ENCODE measurements at places on chromosomes 4 and X. TPM values are rescaled to one million over a fixed set of nuclear protein-coding genes. Genes with fewer than 3 reads are reported as not detected.
A peak's percentile ranks its signal among the peaks of the same experiment; 100 is the strongest.

DNA sequence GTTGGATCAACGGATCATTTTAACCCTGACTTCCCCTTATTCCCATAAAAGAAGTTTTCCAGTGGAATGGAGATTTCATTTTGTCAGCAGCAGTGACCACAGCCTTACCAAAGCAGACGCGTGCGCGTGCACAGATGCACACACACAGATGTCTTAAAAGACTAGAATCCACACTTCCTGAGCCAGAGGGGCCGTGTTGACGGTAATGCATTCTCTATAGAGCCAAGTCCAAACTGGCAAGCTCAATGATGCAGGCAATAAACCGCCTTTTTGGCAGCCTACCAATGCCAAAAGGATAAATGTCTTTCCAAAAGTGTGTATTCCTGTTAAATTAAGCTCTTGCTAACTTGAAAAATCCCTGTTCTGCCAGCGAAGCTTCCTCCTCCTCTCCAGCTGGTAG lies 18.8 kb upstream of the CLDN34 start:
- H3K4me1 ChIP-seq = no peaks in the 10 kb centered on the region
- no peaks in the 10 kb centered on the region for H3K36me3 ChIP-seq
- no peak overlapping the region for H3K27ac ChIP-seq

DNA sequence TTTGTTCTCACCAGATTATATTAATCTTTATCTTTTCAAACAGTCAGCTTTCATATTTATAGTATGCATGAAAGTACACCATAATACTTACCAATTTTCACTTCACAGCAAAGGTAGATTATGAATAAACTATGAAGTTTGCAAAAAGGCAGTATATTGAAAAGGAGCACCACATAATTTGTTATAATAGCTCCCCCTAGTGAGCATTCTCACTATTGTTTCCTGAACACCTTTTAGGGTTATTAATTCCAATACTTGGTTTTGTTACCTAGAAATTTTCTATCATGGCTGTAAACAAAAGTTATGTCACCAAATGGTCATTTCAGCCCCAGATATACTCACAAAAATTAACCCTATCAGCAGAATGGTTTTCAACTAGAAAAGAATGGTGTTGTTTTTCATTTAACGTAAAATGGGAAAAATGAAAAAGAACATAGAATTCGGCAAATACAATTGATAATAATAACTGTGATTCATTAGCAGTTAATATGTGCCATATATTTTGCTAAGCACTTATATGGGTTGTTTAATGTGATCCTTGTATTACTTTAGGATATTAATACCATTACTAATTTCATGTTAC lies 30.2 kb upstream of the NKX6-1 start:
- peaks cover 12% of the 10 kb centered on the region for H3K4me1 ChIP-seq
- H3K36me3 ChIP-seq = no peaks in the 10 kb centered on the region
- H3K27me3 ChIP-seq = no peaks in the 10 kb centered on the region
- H3K27ac ChIP-seq = no peak overlapping the region
- peak; percentile 38 for DNase-seq

- no peak for DNase-seq
- no peak overlapping the region for H3K4me3 ChIP-seq
- no peak overlapping the region for H3K27ac ChIP-seq
- no peaks in the 10 kb centered on the region for H3K4me1 ChIP-seq
- H3K36me3 ChIP-seq = peaks cover 95% of the 10 kb centered on the region
- no peaks in the 10 kb centered on the region for H3K27me3 ChIP-seq
These were observed 16.3 kb downstream of the TAF9B start for GRCh38 chrX:78123190-78123589.

Gene VCX3B
- not detected for total RNA-seq

- no peak overlapping the region for H3K27ac ChIP-seq
- H3K4me1 ChIP-seq = no peaks in the 10 kb centered on the region
- no peak overlapping the region for H3K4me3 ChIP-seq
- H3K36me3 ChIP-seq = no peaks in the 10 kb centered on the region
- DNase-seq = no peak
These were observed 50.9 kb downstream of the CEP44 start for GRCh38 chr4:174334628-174335027.

DNA sequence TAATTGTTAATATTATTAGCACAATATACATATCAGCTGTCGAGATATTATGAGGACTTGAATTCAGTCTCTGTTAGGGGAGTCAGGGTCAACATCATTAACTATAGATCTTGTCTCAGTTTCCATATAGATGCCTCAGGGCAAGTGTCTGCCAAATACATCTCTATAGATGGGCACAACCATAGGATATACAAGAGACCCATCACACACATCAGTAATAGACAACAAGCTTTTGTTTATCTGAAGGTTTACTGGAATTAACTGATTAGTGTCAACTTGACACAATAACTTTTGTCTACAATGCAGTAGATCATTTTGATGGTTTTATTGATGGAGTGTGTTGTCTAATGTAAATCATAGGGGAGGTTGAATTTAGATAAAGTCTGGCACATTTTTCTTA lies 37.1 kb upstream of the PHOX2B start:
- H3K27ac ChIP-seq = no peak overlapping the region
- H3K27me3 ChIP-seq = peaks cover 25% of the 10 kb centered on the region
- no peaks in the 10 kb centered on the region for H3K4me1 ChIP-seq
- no peak overlapping the region for H3K4me3 ChIP-seq
- DNase-seq = no peak

GRCh38 chr4:112060212-112060611 lies 85.0 kb upstream of the FAM241A start:
- no peaks in the 10 kb centered on the region for H3K27me3 ChIP-seq
- no peaks in the 10 kb centered on the region for H3K36me3 ChIP-seq
- H3K4me1 ChIP-seq = no peaks in the 10 kb centered on the region
- H3K27ac ChIP-seq = no peak overlapping the region
- H3K4me3 ChIP-seq = no peak overlapping the region

Gene SLC4A4
- total RNA-seq = 0.87 TPM

GRCh38 chr4:16205298-16206164 lies 20.7 kb downstream of the TAPT1 start:
- peak overlapping the region; percentile 19 for H3K27ac ChIP-seq
- H3K4me1 ChIP-seq = peaks cover 35% of the 10 kb centered on the region
- peak; percentile 61 for DNase-seq
- no peaks in the 10 kb centered on the region for H3K27me3 ChIP-seq
- H3K4me3 ChIP-seq = no peak overlapping the region
- no peaks in the 10 kb centered on the region for H3K36me3 ChIP-seq

Gene FBXW7
- 33.5 TPM for total RNA-seq

Gene CCDC158
- not detected for total RNA-seq

DNA sequence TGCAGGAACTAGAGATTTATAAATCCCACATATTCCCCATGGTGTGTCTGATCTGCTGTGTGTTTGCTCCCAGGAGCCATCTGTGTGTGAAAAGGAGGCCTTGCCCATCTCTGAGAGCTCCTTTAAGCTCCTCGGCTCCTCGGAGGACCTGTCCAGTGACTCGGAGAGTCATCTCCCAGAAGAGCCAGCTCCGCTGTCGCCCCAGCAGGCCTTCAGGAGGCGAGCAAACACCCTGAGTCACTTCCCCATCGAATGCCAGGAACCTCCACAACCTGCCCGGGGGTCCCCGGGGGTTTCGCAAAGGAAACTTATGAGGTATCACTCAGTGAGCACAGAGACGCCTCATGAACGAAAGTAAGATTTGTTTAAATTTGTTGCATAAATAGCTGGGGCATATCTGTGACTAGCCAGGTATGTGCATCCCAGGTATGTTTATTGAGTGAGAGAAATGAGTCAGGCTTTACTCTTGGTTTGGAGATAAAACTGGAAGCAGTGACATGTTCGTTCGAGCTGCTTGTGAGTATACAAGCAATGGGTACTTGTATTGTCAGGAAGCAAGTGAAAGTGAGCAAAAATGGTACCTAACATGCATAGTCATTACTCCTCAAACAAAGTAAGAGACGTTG lies 89.5 kb downstream of the PTTG2 start:
- H3K4me1 ChIP-seq = peaks cover 7% of the 10 kb centered on the region
- no peaks in the 10 kb centered on the region for H3K36me3 ChIP-seq
- H3K27ac ChIP-seq = no peak overlapping the region
- no peak for DNase-seq
- no peaks in the 10 kb centered on the region for H3K27me3 ChIP-seq

DNA sequence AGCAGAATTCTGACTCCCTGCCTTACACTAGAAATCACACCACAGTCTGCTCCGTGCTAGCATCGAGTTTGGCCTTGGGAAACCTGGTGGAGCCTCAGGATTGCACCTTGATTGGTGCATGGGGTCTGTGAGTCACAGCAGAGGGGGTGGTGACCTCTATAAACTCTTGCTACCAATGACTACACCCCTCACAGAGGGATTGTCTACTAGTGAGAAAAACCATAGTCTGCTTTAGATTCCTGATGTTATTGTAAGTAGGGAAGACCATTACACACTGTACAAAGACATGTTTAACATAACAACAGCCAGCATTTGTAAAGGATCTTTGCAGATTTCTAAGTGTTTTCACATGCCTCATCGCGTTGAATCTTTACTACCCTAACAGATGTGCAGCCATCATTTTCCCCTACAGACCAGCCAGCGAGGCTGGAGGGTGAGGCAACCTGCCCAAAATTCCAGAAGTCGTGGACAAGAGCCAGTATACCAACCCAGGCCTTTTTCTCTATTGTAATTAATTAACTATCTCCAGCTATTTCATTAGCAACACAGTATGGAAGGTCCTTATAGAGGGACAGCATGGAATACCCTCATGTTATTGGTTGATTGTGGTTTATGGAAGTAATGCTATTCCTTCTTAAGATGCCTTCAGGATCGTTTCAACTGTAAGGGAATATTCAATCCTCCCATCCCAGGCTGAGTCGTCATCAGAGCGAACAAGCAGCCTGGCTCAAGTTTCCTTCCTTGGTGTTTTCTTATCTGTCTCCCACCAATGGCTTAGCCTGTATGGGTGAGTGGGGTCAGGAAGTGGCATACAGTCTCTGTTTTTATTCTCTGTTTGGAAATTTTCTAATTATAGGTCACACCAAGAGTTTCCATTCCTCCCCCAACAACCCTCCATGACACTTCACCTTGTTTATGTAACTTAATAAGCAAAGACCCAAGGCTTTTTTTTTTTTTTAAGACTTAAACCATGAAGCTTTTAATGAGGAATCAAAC lies 55.9 kb upstream of the KDR start:
- no peak overlapping the region for H3K27ac ChIP-seq
- H3K36me3 ChIP-seq = no peaks in the 10 kb centered on the region
- no peaks in the 10 kb centered on the region for H3K27me3 ChIP-seq

- no peak overlapping the region for H3K27ac ChIP-seq
- H3K4me1 ChIP-seq = no peaks in the 10 kb centered on the region
- H3K4me3 ChIP-seq = no peak overlapping the region
These were observed 26.4 kb upstream of the LRCH2 start for GRCh38 chrX:115260330-115260729.

Gene DCX
- total RNA-seq = not detected

Gene ZIC3
- total RNA-seq = 12.3 TPM

DNA sequence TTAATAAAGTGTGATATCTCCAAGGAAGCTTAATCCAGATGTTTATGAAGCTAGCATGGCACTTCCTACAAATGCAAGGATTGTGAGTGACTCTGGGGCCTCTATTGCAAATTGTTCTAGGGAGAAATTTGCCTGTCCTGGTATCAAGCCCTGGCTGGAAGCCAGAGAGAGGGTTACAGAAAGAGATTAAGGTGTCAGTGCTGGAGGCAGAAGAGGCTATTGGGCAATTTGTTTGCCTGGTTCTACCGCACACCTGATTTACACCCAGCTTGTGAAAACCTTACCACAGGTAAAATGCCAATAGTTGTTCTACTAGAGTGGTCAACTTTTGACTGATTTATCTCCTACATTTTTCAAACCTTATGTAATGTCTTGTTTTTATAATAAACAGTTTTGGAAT lies 186.7 kb upstream of the FAT1 start:
- H3K27me3 ChIP-seq = no peaks in the 10 kb centered on the region
- H3K27ac ChIP-seq = no peak overlapping the region
- no peak overlapping the region for H3K4me3 ChIP-seq
- H3K4me1 ChIP-seq = no peaks in the 10 kb centered on the region
- no peak for DNase-seq
- H3K36me3 ChIP-seq = no peaks in the 10 kb centered on the region

DNA sequence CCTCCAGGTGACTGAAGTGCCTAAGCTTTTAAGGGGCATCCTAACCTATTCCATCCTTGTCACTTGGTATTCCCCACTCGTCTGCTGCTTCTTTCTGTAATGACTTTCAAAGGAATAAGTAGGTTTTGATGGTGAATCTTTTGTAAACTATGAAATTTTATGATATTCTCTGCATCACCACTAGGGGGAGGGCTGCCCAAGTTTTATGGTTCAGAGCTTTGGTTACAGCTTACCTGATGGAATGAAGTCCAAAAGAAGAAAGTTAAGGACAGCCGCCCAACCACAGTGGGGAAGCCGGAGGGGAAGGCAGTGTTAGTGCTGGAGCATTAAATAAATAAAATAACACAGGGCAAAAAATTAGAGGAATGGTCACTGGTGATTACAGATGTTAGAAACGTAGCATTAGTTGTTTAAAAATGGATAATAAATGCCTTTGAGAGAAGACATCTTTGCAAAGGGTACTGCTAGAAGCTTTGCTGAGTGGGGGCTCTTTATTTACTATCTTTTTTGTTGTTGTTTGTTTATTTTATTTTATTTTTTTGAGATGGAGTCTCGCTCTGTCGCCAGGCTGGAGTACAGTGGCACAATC lies 204.9 kb downstream of the GBA3 start:
- H3K27ac ChIP-seq = no peak overlapping the region
- H3K27me3 ChIP-seq = no peaks in the 10 kb centered on the region
- no peaks in the 10 kb centered on the region for H3K4me1 ChIP-seq
- H3K36me3 ChIP-seq = no peaks in the 10 kb centered on the region
- peak; percentile 28 for DNase-seq
- no peak overlapping the region for H3K4me3 ChIP-seq

- no peaks in the 10 kb centered on the region for H3K4me1 ChIP-seq
- H3K4me3 ChIP-seq = no peak overlapping the region
- no peak for DNase-seq
- no peak overlapping the region for H3K27ac ChIP-seq
- peaks cover 56% of the 10 kb centered on the region for H3K27me3 ChIP-seq
These were observed 32.7 kb downstream of the ACE2 start for GRCh38 chrX:15567886-15568616.

DNA sequence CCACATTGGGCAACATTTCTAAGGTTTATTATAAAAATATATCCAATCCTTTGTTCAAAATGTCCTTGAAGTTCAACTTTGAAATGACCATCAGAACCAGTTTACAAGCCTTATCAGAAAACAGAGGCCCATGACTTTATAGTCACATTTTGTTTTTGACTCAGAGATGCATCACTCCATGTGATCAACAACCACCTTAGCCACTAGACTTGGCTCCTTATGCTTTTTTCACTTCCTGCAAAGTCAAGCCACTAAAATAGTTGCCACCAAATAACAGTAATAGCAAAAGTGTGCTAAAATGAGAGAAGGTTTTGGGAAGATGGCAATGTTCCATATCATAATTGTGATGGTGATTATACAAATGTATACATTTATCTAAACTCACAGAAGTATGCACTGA lies 181.7 kb downstream of the MAML3 start:
- H3K4me1 ChIP-seq = no peaks in the 10 kb centered on the region
- H3K27me3 ChIP-seq = no peaks in the 10 kb centered on the region
- DNase-seq = no peak
- H3K27ac ChIP-seq = no peak overlapping the region
- H3K36me3 ChIP-seq = no peaks in the 10 kb centered on the region

Measured in A673 (cell line).